Neural crest cell (in vitro differentiated cells): ENCODE measurements at places on chromosomes 16 and 17.

- DNase-seq = no peak
Observed at GRCh38 chr16:77970371-77970770, 52.0 kb upstream of the CLEC3A start.

DNA sequence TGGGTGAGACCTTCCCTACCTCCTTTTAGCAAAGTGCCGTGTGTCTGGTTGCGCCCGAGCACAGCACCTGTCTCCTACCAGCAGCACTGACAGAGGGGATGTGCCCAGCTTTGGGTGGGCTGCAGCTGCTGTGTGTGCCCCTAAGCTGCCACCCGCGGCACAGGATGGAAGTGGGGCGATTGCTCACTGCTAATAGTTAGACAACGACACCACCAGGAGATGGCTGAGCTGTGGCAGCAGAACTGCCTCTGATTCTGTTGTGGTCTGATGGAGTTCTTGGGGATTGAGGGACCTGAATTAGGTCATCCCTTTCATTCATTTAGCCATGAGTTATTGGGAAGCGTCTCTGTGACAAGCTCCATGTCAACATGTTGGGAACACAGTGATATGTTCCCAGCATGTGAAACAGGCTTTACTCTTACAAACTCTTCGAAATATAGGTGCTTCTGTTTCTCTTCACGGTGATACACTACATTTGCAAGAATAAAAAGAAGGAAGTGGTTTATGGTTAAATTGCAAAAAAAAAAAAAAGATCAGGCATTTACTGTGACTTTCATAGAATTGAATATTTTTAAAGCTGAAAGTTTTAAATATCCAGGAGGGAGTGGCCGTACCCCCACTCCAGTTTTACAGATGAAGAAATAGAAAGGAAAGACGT lies 184.4 kb downstream of the MAF start:
- no peak for DNase-seq

GRCh38 chr17:1484676-1485422 lies 7.6 kb downstream of the MYO1C start:
- peak; percentile 31 for DNase-seq

- DNase-seq = no peak
Observed at GRCh38 chr17:28577466-28577824, 750 bp upstream of the ALDOC start.

DNA sequence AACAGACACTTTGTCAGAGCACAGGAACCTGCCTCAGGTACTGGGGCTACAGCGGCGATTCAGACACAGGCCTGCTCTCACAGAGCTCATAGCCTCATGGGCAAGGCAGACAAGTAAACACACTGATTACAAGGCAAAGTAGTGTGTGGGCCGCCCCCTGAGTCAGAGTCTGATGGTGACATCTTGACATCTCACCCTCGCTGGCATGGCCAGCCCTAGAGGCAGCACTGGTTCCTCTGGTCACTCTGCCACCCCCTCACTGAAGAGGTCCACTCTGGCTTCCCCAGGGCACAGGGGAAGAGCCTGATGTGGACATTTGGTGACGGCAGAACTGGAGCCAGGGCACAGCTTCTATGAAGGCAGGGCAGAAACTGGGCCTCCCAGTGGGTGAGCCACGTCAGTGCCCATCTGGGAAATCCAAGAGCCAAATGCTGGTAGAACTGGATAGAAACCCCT lies 32.9 kb upstream of the TOB1 start:
- no peak for DNase-seq

DNA sequence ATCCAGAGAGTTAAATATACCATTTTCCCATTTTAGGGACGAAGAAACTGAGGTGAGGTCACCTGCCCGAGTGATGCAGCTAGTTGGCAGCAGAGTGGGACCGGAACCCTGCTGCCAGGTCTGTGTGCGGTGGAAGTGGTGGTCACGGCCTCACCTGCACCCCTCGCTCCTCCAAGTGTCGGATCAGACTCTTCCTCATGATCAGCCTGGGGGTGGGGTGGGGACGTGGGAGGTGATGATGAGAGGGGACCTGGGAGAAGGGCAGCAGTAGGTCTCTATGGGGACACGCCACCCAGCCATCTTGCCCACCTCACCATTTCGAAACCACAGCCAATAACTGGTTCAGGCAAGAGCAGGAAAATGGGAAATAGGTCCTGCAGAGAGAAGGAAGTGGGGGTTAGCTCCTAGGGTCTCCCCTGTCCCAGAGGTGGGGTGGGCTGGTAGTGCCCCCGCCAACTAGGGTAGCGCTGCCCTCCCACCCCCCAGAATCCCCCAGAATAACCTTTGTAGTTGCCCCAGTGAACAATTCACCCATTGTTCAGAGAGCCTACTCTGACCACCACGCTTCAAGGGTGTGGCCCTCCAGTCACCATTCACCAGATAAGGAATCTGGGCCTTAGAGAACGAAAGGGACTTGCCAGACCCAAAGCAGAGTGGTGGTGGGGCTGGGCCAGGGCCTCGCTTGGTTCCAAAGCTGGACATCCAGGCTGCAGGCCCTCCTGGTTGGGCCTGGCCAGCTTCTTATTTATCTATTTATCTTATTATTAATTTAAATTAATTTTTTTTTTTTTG lies 5.1 kb downstream of the GDPD3 start:
- no peak for DNase-seq

GRCh38 chr17:36880268-36880905 lies 56.9 kb upstream of the LHX1 start:
- no peak for DNase-seq

- DNase-seq = no peak
Observed at GRCh38 chr17:45692661-45693060, 91.5 kb upstream of the CRHR1 start.

DNA sequence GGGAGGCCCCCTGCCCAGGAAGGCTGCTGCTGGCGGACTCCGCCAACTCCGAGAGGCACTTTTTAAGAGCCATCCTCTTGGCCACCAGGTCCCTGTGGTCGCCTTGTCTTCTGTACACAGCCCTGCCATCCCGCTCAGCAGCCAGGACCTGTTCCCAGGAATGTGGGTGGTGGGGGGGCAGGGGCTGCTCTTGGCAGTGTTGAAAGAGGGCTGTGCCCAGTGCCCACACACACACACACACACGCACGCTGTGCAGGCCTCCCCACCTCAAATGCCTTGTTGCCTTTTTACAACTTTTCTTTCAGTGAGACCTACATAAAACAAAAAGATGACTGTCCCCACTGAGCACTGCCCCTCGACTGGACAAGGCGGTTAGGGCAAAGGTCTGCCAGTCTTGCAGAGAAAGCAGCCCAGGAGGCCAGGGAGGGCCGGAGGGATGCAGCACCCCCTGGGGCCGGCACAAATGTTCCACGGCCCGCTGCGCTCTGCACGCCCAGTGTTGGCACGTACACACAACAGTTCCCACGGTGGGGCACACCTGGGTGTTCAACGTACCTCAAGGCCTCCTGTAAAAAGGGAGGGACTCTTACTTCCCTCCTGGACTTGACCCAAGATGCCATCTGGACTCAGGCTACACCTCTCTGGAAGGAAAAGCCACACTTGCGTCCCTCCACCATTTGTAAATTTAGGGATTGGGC lies 18.5 kb upstream of the PITPNA start:
- no peak for DNase-seq

DNA sequence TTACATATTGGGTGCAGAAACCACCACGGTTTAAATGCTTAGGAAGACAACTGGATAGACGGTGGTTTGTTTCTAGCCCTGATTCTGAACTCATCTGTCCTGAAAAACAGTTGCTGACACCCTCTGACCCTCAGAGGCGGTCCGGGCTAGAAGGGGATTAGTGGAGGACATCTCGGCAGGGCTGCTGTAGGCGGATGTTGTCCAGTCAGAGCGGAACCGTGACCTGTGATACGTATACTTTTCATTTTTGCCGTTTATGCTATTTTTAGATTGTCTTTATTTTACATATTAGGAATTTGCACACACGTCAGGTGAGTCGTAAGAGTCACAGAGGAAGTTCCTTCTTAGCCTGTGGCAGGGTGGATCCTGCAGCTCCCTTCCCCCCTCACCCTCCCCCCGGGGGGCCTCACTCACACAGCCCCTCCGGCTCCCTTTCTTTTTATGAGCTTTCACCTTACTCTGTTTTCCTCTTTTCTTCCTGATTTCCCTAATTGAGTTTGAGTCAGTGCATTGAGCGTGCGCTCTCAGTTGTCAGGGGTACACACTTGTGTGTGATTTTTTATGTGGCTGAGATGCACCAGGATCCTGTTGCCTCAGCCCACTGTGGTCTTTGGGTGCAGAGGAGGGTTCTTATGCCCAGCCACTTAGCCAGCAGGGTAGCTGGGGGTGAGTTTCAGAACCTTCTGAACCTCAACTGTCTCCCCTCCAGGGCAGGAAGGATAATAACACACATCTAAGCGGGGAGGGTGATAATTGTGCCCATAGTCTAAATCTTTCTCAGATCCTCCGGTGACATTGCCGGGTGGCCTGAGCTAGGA lies 211.1 kb upstream of the CHMP6 start:
- no peak for DNase-seq

- DNase-seq = no peak
Observed at GRCh38 chr16:81740169-81740568, 38.9 kb upstream of the PLCG2 start.

GRCh38 chr17:17502741-17503565 lies 6.8 kb upstream of the RASD1 start:
- no peak for DNase-seq

- no peak for DNase-seq
Observed at GRCh38 chr16:66159987-66160386, 206.5 kb upstream of the CDH5 start.

GRCh38 chr17:74235040-74235581 lies 21.7 kb downstream of the TTYH2 start:
- DNase-seq = no peak

- no peak for DNase-seq
Observed at GRCh38 chr16:87328846-87329245, 11.7 kb upstream of the C16orf95 start.

GRCh38 chr17:48537316-48537715 lies 6.5 kb upstream of the HOXB1 start:
- no peak for DNase-seq

DNA sequence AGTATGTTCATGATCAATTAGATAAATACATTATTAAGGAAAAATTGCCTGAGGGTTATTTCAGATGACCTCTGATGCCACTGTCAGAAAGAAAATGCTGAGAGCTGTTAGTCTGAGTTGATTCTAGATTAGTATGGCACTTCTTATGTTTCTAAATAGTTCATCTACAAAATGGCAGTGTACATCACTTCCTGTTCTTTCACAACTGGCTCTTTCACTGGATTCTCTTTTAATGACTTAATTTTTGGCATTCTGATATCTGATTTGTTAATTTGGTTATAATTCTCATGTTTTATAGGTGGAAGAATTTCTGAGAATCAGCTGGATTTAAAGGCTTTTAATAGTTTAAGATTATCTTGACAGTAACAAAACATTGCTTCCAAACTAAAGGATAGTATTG lies 3.3 kb downstream of the TAOK1 start:
- DNase-seq = no peak

DNA sequence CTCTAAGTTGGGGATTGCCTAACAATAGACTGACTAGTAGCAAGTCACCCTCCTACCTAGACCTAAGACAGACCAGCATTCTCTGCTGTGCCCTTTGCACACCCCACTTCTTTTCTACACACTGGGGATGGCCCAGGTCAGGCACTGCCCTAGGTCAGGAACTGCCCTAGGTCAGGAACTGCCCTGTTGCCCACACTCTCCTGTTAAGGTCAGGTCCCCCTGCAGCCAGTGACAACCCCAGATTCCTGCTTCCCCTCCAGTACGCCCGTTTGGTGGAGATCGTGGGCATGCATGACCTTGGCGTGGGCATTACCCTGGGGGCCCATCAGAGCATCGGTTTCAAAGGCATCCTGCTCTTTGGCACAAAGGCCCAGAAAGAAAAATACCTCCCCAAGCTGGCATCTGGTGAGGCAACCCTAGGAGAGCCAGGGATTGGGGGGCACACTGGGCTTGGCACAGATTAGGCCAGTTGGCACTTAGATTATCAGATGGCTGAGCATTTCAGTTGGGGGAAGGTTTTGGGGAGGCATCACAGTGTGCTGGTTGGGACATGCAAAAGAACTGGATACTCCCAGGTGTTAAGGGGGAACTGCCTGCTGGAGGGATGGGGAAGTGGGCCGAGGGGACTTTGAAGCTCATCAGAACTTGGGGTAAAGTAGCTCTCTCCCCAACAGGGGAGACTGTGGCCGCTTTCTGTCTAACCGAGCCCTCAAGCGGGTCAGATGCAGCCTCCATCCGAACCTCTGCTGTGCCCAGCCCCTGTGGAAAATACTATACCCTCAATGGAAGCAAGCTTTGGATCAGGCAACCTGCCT lies 1.7 kb downstream of the ACADVL start:
- no peak for DNase-seq

- DNase-seq = no peak
Observed at GRCh38 chr16:86681031-86681756, 102.8 kb downstream of the FOXL1 start.

GRCh38 chr17:66372182-66372581 lies 69.8 kb downstream of the PRKCA start:
- no peak for DNase-seq

GRCh38 chr17:18159551-18160120 lies 24.0 kb upstream of the ALKBH5 start:
- DNase-seq = no peak

DNA sequence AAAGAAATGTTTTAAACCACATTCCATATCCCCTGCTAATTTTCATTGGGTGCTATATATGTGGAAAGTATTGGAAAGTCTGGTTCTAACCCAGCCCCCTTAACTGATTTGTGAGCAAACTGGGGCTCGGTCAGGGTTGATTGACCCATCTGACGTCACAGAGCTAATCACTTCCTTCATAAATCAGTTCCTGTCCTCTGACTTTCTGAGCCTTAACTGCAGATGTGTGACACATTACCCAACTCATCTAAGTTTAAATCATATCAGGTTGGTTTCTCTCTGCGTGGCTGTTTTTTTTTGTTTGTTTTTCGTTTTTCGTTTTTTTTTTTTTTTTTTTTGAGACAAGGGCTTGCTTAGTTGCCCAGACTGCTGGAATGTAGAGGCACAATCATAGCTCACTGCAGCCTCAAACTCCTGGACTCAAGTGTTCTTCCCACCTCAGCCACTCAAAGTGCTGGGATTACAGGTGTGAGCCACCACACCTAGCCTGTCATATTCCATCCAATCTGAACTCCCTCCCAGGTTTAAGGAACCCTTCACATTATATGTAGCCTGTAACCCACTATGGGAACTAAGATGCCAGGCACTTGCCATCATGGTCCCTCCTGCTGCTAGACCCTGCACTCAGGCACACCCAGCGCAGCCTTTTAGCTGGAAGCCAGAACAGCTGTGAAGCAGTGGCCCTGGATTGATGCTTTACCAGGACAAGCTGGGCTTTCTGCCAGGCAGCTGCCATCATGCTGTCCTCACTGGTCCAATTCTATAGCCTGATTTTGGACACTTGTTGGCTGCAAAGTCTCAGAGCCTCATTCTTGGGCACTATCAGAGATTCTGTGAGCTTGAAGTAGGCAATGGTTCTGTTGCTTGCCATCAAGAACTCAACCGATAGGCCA lies 6.9 kb upstream of the BPTF start:
- no peak for DNase-seq

- DNase-seq = peak; percentile 72
Observed at GRCh38 chr16:19167710-19168370, at the start of gene SYT17. SYT17 (plus strand) TSS chr16:19168240; CDS start chr16:19168647, 407 bp downstream.

GRCh38 chr17:77736199-77736585 lies 222.3 kb upstream of the TNRC6C start:
- DNase-seq = no peak
